RPMI7951 (cell line): ENCODE measurements at places on chromosomes 7 and 10. TPM values are rescaled to one million over a fixed set of nuclear protein-coding genes. Genes with fewer than 3 reads are reported as not detected.

TAS2R4 gene
- 0.10 and 0.12 TPM in 2 replicates for total RNA-seq

FAM25A gene
- total RNA-seq: not detected in 2 replicates

RPEL1 gene
- 0.10 and 0.12 TPM in 2 replicates for total RNA-seq

ZNF467 gene
- total RNA-seq: not detected in 2 replicates

FMC1 gene
- total RNA-seq: 36.2 and 42.9 TPM in 2 replicates

PIK3CG gene
- 2.0 and 3.2 TPM in 2 replicates for total RNA-seq
